NCI-H1092 treated with DMSO at 0.1 percent for 48 hours (cell line): ENCODE measurements at places on chromosomes 1 and 21.

DNA sequence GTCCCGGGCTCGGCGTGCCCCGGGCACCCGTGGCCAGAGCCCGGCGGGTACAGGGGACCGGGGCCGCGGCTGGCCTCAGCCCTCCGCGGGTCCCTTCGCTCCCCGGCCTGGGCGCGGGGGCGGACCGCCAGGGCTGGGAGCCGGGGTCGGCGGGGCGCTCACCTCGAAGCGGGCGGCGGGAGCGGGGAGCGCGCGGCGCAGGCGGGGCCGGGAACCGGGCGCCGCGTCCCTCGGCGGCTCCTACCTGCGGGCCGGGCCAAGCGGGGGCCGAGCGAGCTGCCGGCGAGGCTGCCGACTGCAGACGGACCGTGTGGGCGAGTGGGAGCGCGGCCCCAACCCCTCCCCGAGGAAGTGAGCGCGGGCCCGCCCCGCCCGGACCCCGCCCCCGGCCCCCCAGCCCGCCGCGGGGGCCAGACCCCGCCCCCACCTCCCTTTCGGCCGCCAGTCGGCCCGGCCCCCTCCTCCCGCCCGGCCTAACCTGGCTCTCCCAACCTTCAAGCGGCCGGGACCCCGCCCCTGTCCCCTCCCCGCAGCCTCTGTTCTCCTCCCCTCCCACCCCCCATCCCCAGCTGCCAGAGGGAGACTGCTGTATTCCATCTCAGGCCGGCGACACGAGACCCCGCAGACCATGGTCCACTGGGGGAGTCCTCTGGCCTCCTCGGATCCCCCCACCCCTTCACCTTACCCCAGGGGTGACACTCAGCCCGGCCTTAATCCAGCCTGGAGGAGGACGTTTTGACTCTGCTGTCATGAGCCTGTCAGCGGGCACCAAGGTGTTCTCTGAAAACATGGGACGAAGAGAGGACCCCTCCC is at the start of gene FHL3:
Gene FHL3 (minus strand): TSS at position 320 of the 813 bp plus-strand sequence. CDS start 6,102 bp downstream, outside the sequence.
- DNase-seq = no peak

GRCh38 chr1:174206148-174206836 is 47.0 kb downstream of the RABGAP1L start:
- no peak for DNase-seq

DNA sequence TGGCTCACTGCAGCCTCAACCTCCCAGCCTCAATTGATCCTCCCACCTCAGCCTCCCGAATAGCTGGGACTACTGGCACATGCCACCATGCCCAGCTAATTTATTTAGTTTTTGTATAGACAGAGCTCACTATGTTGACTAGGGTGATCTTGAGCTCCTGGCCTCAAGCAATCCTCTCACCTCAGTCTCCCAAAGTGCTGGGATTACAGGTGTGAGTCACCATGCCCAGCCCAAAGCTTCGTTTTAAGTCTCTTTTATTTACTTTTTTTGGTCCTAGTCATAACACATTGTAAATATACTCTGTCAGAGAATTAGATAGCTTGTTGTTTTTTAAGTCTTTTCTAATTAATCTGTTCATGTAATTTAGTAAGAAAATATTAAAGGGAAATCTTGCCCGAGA is 42.8 kb downstream of the KCNK1 start:
- DNase-seq = no peak

DNA sequence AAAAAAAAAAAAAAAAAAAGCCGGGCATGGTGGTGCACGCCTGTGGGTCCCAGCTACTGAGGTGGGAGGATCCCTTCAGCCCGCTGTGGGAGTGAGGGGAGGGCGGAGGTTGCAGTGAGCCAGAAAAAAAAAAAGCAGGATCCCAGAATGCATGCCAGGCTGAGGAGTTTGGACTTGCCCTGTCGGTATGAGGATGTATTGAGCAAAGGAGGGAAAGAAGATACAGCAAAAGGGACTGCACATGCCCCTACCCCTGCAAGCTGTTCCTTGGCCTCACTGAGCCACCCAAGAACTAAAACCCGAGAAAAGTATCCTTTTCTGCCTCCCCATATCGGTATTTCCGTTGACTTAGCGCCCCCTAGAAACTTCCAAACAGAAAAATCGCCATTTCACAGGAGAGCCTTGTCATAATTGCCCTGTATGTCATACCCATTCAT is 1.3 kb upstream of the GPATCH4 start:
- DNase-seq = no peak

DNA sequence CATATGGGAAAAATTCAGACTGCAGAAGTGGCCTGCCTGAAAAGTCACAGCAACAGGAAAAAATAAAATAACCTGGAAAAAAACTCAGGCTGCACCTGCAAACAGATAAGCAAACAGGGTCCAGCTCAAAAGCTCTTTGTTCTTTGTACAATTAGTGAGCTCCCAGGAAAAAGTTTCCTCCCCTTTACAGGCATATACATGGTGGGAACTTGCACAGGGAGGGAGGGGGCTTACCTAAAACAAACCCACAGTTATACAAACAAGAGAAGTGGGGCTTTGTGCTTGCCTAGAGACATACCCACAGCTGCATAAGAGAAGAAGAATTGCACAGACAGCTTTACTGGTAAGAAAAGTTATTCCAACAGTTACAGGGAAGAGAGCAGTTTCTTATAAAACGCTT is 31.7 kb upstream of the COG2 start:
- no peak for DNase-seq

GRCh38 chr1:5915587-5916571 is 76.3 kb downstream of the NPHP4 start:
- DNase-seq = no peak

DNA sequence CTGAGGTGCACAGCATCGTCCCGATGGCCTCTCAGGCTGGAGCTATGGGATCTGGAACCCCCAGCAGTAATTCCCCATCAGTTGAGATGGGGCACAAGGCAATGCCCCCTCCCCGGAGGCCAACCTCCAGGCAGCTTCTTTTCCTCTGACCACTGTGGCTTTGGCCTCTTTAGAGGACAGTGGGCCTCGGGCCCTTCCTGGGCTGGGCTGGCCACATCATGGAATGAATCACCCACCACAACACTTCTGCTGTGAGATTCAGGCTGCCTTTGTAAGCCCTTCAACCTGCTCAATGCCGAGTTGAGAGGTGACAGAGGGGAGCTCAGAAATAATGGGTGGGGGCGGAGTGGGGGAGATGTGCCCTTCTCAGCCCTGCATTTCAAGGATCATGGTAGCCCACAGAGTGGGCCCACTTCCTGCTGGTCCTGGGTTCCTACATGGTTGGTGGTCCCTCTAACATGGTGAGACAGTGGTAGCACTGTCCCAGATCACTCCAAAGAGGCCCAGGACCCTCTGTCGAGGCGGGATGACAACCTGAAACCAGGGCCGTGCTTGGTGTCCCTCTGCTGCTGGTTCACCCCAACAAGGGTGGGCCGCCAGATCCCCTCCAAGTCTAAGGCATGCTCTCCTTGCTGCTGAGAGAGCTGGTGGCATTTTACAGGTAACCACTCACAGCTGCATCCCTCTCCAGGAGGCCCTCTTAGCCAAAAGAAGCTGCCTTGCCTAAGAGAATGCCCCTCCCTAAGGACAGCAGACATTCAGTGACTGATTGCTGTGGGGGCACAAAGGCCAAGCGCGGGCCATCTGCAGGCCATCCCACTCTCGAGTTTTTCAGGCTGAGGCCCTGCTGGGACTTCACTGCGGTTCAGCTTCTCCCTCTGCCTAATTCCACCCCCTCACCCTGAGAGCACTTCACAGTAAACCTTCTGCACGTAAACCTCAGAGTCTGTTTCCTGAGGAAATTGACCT is 29.7 kb upstream of the EVA1B start:
- DNase-seq = no peak

GRCh38 chr1:151976858-151977257 is 16.8 kb downstream of the S100A10 start:
- DNase-seq = no peak

- peak; percentile 70 for DNase-seq
Measured at GRCh38 chr1:168637350-168637991, 61.1 kb downstream of the XCL1 start.

- no peak for DNase-seq
Measured at GRCh38 chr1:200238311-200238710, 171.5 kb downstream of the ZNF281 start.

DNA sequence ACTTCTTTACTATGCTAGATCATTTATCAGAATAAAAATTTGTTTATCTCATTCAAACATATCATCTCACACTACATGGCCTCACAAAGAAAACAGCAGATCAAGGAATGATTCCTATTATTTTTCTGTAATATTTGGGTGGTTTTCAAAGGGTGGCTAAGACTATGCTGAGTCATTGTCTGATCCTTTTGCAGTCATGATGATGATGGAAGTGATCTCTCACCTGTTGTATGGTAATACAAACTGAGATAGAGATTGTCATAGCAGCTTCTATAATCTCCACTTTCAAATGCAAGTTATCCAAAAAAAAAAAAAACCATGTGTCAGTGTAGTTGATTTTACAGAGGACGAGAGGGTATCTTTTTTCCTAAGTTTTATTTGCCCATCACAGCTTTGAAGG is 37.2 kb upstream of the GBP5 start:
- DNase-seq = no peak

DNA sequence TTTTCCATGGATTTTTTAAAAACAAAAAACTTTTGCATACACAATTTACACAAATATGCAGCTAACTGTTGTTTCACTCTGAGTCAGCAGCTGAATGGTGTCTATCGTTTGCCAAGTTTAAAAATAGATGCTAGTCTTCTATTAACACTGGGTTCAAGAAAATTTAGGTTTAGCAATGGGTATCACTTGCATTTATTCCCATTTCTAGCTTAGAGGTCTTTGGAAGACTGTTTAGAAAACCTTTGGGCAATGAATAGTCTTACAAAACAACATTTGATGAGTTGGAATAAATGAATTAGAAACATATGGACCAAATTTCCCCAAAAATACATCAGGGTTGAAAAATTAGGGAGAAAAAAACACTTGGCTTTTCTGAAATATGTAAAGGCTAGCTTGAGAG is 165.8 kb downstream of the LYPLAL1 start:
- DNase-seq = no peak

DNA sequence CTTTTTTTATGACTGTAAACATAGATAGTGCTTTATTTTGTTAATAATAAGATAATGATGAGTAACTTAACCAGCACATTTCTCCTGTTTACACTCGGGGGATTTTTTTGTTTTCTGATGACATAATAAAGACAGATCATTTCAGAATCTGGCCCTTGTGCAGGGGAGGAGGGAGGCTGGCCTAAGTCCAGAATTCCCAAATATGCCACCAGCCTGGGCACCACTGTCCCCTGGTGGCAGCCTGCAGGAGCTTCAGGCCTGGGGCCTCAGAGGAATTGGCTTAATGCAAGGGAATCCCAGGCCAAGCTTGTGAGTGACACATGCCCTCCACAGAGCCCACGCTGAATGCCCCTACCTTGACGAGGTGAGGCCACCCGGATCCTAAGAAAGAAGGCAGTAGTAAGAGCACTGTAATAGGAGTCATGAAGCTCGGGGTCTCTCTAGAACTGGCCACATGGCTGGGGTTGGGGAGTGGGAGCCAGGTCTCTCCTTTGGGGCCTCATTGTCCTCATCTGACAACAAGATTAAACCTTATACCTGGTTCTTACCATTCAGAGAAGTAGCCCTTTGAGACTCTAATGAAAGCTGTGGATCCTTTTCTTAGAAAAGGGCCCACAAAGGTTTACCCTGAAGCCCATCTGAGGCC is 24.1 kb downstream of the ETNK2 start:
- peak; percentile 65 for DNase-seq

DNA sequence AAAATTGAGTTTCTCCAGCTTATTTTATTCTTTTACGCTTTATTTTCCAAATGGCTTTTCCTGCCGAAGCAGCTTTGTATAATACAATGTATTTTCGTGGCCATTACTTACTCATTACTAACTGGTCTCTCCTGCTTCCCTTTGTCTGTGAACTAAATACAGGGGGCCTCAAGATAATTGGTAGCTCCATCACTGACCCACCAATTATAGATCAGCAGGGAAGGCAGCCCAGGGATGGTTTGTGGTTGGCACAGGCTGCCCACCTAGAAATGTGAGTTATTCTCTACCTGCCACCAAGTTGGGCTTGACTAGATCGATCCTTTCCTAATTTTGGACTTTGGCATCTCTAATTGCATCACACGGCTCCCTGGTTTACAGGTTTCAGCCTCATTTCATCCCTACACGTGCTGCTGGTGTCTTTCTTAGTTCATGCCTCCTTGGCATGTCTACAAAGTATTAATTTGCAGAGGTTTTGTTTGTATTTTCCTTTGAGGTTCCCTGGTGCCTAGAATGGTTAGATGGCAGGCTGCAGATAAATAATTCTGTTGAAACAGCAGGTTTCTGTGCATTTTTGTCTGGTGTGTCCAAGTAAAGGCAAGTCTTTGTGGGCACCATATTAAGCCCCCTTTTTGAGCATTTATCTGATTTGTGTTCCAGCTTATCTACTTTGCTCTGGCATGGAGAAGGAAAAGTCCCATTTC is 35.2 kb downstream of the PEX14 start:
- DNase-seq = peak; percentile 21

GRCh38 chr1:53945183-53945432 is 391 bp downstream of the IFT25 start:
- no peak for DNase-seq

- no peak for DNase-seq
Measured at GRCh38 chr1:171231326-171231725, 17.0 kb upstream of the FMO1 start.

- no peak for DNase-seq
Measured at GRCh38 chr1:150127868-150128267, 21.8 kb upstream of the PLEKHO1 start.

DNA sequence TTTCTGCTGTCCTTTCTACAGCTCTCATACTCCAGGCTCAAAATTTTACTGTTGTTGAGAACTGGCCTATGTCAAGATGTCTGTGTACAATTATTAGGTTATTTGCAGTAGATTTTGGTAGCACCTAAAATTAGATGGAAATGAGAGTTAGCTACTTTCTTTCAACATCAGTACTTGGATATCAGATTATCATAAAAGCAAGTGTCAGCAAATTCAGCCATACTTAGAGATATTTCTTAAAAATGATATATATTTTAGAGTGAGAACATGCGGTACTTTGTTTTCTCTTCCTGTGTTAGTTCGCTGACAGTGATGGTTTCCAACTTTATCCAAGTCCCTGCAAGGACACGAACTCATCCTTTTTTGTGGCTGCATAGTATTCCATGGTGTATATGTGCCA is 351.8 kb upstream of the LRRC7 start:
- no peak for DNase-seq

- no peak for DNase-seq
Measured at GRCh38 chr1:109252167-109252892, 3.0 kb downstream of the CELSR2 start.

DNA sequence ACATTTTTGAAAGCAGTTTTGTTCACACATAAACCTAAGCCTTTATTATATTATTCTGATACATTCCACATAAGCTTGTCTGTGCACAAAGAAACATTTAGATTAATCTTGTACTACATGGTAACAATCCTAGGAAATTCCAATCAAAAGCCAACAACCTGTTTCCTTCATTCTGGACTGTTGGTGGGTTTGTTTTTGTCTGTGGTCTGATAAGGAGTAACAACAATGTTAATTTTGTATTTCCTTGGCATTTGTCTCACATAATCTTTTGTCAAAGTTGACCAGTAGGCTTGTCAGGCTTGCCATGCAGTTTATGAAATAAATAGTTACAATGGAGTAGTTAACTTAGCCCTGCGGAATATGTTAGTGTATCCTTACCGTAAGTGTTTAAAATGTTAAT is 183.3 kb downstream of the DHRS3 start:
- no peak for DNase-seq
